ENCODE measurements at places on chromosomes 6 and 20.

- no peak for DNase-seq
Measured at GRCh38 chr6:144219056-144219685, 66.0 kb upstream of the UTRN start.

GRCh38 chr20:58523971-58524315, 8.7 kb upstream of the APCDD1L start:
- DNase-seq = no peak

DNA sequence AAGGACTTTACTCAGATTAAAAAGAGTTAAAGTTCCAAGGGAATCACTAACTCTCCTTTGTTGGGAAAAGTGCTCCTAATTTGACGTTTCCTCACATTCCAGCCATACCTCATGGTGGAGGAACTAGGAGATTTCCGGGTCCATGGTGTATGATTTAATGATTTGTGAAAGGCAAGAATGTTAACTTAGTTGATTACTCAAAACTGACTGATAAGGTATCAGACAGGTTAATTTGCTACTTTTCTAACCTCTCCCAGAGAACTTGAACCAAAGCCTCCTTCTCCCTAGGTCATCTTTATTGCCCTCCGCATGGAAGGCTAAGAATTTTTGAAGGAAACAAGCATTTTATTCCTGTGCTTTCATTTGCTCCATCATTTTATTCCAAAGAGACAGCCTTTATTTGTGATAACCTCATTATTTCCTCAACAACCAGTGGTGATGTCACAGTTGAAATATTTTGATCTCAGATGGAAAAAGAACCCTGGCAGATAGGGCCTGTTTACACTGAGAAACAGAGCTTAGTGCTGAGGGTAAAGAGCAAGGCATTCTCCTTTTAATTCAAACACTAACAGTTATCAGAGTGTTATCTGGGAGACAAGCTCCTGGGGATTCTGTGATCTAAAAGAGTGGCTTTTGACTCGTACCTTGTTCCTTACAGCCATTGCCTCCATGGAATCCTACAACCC, 57.4 kb upstream of the BMP2 start:
- no peak for DNase-seq

DNA sequence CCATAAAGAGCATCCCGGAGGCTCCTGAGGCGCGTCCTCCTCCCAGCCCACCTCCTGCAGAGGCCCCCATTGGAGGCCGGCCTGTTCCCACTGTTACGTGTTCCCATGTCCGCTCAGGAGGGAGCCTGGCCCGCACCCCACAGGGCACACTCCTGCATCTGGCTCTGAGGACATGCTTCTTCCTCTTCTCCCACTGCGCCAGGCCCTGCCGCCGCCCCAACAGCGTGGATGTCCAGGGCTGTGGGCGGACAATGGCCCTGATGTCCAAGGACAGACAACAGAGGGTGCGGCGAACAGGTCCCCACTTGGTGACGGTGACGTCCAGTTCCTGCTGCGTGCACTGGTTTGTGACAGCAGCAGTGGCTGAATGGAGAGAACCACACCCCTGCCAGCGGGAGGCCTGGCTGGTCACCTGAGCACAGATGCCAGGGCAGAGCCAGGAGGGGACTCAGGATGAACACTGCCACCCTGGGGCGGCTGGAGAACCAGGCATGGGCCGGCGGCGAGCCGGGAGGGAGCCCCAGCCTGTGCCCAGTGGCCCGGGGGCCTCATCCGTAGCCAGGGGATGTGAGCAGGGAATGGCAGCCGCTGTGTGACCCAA, 26.6 kb downstream of the FRMD1 start:
- DNase-seq = no peak

DNA sequence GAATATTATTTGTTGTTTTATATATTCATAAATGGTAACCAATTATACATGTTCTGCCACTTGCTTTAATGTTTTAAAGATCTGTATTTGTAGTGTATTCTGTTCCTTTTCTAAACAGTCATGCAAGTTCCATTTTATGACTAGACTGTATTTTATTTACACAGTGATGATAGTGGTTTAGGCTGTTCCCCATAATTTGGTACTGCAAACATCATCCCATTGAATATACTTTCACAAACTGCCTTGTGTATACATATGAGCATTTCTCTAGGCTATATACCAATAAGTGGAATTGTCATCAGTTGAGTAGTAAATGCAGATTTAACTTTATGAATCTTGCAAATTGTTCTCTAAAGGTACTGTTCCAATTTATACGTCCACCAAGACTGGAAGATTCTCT, 738.0 kb downstream of the EPHA7 start:
- DNase-seq = no peak

DNA sequence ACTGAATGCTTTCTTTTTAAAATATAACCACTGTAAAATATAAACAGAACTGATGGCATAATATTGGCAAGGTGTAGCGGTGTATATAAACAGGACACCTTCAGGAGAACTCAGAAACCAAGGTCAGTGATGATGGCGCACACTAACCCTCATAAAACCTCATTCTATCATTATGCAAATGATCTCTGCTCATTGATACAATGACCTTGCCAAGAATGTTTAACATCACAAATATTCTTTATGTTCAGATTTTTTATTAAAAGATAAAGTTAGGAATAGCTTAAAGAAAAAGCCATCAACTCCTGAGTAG, 48.6 kb upstream of the DST start:
- DNase-seq = no peak

DNA sequence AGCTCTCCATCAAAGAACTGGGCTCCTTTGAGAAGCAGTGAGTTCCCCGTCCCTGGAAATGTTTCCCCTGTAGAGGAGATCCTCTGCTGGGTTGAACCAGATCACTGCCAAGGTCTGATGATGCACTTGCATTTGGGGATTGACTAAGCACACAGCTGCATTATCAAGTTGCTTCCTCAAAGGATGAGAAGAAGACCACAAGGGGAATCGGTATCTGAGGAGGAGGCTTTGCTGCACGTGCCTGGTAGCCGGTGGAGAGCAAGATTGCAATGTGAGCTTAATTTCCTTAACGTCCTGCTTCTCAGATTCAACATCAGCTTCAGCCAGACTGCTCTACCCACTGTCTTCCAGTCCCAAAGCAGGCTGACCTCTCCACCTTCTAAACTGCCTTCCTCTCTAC, 128.8 kb upstream of the STMND1 start:
- no peak for DNase-seq
